ENCODE measurements at places on chromosomes 6 and 20.

GRCh38 chr6:83127976-83128375 lies 60.5 kb downstream of the DOP1A start:
- DNase-seq: no peak

DNA sequence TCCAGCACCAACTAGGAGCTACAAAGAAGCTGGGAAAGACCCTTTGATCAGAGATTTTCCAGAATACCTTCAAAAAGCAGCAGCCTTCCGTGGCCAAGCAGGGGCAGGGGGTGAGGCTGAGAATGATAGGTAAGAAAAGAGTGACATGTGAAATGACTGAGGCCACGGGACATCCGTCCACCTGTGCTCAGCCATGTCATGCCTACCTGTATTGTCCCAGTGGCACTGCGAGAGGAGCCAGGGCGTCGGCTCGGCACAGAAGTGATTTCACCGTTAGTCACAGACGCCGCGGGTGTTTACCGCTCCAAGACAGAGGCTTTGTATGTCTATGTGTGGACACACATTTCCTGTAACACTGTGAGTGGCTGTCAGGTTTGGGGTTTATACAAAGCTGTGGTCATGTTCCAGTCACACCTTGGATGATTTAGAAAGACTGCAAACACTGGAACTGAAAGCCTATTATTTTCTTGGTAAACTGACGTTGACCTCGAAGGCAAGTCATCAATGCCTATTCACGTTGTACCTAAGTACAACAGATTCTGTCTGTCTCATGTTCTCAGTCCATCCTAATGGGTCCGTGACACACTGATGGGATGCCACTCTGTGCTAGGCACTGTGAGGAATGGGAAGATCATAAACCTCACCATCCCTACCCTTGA lies 32.1 kb upstream of the JAG1 start:
- DNase-seq: no peak

DNA sequence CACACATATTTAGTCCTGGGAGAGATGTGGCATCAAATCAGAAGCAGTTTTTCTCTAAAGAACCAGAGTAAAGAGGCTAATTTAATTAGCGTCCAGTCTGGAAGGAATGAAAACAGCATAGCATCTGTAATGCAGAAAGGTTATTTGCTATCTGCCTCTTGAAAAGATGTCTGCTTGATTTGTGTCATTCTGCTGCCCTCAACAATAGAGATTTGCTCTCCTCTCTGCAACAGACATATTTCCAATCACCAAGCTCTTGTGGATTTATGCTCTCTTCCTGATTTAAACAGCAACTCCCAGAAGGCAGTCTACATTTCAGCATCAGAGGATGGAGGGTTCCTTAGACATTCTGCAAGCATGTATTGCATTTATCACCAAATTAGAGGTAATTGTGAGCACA lies 53.5 kb upstream of the AKAP12 start:
- no peak for DNase-seq

GRCh38 chr6:37850728-37851285 lies 31.3 kb downstream of the ZFAND3 start:
- DNase-seq: no peak

DNA sequence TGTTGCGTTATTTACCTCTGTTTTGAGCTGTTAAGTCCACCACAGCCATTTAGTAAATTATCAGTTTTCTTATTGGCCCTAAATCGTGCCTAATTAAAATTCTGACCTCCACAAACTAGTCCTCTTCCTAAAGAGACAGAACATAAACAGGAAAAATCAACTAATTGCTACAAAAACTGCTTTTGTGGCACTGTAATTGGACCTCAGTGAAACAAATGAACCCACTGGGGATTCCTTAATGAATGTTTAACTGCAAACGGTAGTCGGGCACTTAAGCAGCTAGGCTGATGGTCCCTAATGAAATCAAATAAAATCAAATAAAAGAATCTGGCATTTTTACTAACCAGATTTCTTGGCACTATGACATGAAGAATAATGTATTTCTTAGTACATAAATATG lies 513.4 kb upstream of the SLC35B3 start:
- DNase-seq: no peak

- DNase-seq: no peak
These were observed 700 bp downstream of the GUCA1B start for GRCh38 chr6:42194056-42194455.

DNA sequence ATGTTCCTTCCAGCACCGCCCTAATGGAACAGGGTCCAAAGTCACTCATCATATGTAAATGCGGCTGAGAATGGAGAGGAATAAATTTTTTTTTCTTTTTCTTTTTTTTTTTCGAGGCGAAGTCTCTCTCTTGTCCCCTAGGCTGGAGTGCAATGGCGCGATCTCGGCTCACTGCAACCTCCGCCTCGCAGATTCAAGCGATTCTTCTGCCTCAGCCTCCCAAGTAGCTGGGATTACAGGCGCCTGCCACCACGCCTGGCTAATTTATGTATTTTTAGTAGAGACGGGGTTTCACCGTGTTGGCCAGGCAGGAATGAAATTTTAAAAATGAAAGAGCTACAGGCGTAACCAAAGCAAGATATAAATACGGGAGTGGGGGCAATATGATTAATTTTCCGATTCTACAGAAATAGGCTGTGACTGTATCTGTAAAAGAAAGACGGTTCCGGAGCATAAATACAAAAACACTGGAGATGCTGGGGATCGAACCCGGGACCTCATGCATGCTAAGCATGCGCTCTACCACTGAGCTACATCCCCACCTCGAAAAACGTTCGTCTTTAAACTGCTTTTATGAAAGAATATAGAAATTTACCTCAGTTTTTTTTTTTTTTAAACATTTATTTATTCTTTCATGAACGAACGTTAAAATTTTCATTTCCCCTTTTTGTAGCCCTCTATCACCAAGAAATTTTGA lies 132.2 kb downstream of the GPX5 start:
- DNase-seq: no peak

GRCh38 chr6:121755485-121755884 lies 320.0 kb downstream of the GJA1 start:
- DNase-seq: no peak

GRCh38 chr20:54276577-54277169 lies 68.8 kb downstream of the PFDN4 start:
- DNase-seq: no peak

- DNase-seq: no peak
These were observed 94.0 kb upstream of the NHSL1 start for GRCh38 chr6:138593124-138593877.

Measured in stimulated activated CD8-positive, alpha-beta memory T cell treated with anti-CD3 and anti-CD28 coated beads, Interleukin-4, amount 100 ng/mL, for 1 hour (primary cell).